ENCODE measurements at places on chromosomes 5 and 9. TPM values are rescaled to one million over a fixed set of nuclear protein-coding genes. Genes with fewer than 3 reads are reported as not detected.

- DNase-seq, result no peak
These were observed 2.5 kb downstream of the MGAT1 start for GRCh38 chr5:180799902-180800801.

Gene GADD45G
- 0.15 TPM for polyA plus RNA-seq

Gene KIAA0825
- polyA plus RNA-seq, result 0.75 TPM

DNA sequence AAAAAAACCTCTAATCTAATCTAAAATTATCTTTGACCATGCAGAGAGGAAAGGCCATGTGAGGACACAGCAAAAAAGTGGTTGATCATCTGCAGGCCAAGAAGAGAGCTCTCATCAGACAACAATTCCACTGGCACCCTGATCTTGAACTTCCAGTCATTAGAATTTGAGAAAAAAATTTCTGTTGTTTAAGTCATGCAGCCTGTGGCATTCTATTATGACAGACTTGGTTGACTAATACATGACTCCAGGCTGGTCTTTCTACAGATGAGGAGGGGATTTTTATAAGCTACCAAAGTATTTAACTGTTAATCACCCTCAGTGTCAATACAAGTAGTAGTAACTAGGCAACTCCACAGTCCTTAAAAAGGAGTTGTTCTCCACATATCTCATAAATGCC lies 358.5 kb upstream of the RGMB start:
- no peak for DNase-seq

Gene B4GALT7
- 18.2 TPM for polyA plus RNA-seq

DNA sequence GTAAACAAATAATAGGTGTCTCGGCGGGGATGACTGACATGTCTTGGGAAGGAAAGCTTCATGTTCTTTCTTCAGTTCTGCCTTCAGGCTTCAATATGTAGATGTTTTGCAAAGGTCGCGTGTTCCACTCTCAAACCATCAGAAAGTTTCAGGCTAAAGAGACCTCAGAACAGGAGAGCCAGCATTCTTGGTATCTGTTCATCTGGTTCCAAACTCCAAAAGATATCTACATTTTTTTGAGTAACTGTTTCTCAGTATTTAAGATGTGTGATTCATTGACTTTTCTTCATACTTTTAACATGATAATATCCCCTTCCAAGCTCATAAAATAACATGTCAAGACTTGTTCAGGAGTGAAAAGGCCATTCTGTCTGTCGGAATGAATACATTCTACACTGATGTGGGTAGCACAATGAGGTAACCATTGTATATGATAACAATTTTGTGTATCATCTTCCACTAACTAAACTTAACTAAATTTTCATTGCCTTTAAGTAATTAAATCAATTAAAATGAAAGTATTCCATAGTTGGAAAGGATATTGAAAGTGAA lies 183.6 kb downstream of the CFAP90 start:
- DNase-seq, result no peak

- no peak for DNase-seq
These were observed 249.9 kb downstream of the MARCHF11 start for GRCh38 chr5:15929611-15930263.

GRCh38 chr9:127122176-127123063 lies at the start of gene ANGPTL2:
Gene ANGPTL2 (minus strand): TSS chr9:127122635. CDS start chr9:127108731, 13,904 bp downstream.
- no peak for DNase-seq

DNA sequence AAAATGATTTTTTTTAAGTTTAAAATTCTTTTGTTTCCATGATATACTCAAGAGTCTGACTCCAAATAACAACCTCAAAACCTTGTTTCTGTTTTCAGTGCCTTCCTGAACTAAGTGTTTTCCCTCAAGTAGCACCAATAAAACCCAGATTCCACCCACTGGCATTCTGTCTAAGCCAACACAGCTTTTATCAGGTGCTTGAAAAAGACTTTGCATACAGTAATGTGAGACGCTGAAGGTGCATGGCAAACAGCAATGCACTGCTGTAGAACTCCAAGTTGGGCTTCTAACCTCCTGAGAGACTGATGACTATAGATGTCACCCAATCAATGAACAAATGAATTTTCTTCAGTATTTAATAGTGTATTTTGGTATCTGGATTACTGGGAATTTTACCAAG lies 95.7 kb downstream of the NFIB start:
- DNase-seq, result no peak

- no peak for DNase-seq
These were observed 27.6 kb upstream of the LTC4S start for GRCh38 chr5:179766021-179766725.

Gene CFAP90
- 0.17 TPM for polyA plus RNA-seq

- DNase-seq, result no peak
These were observed 275.2 kb downstream of the SMARCA2 start for GRCh38 chr9:2290382-2290781.

DNA sequence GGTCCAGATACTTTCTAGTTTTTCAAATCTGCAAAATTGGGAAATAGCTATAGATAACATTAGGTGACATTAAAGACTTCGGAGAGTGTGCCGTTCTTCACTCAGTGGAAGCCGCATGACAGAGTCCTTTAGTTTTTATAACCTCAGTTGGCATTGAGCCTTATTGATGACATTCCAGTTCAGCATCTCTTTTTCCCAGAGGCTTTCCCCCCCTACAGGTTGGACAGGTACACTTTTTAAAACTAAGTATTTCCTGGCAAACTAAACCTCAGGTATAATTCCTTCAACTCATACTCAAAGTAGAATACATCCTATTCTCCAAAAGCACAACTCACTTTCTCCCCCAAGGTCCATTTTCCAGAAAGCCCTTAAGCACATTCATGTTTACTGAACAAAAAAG lies 58.7 kb downstream of the SLC46A2 start:
- no peak for DNase-seq

DNA sequence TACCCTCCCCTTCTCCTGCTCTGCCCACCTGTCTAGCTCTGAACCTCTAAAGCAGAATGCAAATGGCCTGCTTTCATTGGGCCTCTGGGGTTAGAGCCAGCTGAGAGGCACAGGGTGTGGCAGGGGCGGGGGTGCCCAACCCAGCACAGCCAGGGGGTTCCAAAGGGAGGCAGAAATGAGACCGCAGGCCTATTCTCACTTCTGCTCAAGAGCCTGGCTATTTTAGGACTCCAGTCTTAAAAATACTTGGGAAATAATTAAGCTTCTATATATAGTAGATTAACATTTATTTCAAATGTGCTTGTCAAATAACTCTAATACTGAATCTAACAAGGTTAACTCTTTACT lies 5.7 kb downstream of the QSOX2 start:
- DNase-seq, result no peak

GRCh38 chr5:14787801-14788579 lies 83.6 kb downstream of the ANKH start:
- no peak for DNase-seq

DNA sequence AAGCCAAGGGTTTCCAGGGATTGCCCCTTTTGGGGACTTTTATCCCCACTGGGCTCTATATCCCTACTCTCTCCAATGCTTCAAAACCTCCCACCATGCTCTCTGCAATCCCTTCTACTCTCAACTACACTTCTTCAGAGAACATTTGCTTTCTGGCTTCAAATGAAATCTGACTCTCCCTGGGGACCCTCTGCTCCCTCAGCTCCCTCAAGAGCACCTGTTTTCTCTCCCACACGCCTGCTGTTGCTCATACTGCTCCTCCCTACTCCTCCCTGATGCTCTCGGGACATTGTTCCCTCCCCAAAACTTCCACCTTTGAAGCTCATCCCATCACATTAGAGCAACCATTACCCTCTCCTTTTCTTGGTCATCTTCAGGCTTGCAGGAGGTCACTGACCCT lies 344.9 kb downstream of the CDK5RAP2 start:
- DNase-seq, result no peak

Gene ANXA2R
- 1.7 TPM for polyA plus RNA-seq

GRCh38 chr5:39670391-39670790 lies 245.6 kb upstream of the DAB2 start:
- DNase-seq, result no peak

GRCh38 chr9:109317979-109318741 lies 2.7 kb downstream of the EPB41L4B start:
- no peak for DNase-seq

Gene SMAD5
- 19.5 TPM for polyA plus RNA-seq

DNA sequence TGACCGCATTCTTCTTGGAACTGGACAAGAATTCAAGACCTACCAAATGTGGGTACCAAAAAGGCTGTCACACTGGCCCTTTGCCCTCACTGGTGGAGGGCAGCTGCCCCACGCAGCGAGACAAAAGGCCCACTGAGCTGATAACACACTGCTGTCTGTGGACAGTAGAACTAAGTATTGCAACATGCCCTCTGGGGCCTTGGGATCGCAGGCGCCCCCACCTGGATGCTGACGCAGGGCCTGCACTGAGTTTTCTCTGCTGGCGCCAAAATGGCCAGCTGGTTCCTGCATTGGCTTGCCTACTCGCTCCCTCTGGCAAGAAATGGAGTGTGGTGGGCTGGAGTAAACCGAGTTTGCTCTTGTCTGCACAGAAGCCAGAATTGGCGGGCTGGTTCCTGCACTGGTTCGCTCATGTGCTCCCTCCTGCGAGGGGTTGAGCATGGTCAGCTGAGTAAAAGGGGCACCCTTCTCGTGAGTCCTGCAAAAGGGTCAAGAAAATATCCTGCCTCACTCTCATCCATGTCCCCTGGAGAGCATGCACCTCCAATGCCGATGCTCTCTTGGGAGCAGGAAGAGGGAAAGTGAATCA lies 55.7 kb downstream of the NXNL2 start:
- no peak for DNase-seq

- DNase-seq, result no peak
These were observed 11.5 kb downstream of the GPBP1 start for GRCh38 chr5:57185313-57185712.

GRCh38 chr9:136267261-136268111 lies 21.9 kb upstream of the QSOX2 start:
- DNase-seq, result peak; percentile 85

- DNase-seq, result no peak
These were observed 46.6 kb downstream of the CD180 start for GRCh38 chr5:67149951-67150523.

Gene TICAM2
- polyA plus RNA-seq, result 0.37 TPM

GRCh38 chr5:103648086-103648485 lies 85.5 kb upstream of the NUDT12 start:
- DNase-seq, result no peak

Gene CATSPER3
- 0.62 TPM for polyA plus RNA-seq

- no peak for DNase-seq
These were observed 293.4 kb upstream of the IRX1 start for GRCh38 chr5:3302228-3302627.

GRCh38 chr9:77554586-77555105 lies 93.5 kb downstream of the GNA14 start:
- no peak for DNase-seq

GRCh38 chr9:108811944-108812343 lies 43.8 kb downstream of the ACTL7B start:
- no peak for DNase-seq

- DNase-seq, result no peak
These were observed 104.0 kb upstream of the ALDH1B1 start for GRCh38 chr9:38288502-38288901.

DNA sequence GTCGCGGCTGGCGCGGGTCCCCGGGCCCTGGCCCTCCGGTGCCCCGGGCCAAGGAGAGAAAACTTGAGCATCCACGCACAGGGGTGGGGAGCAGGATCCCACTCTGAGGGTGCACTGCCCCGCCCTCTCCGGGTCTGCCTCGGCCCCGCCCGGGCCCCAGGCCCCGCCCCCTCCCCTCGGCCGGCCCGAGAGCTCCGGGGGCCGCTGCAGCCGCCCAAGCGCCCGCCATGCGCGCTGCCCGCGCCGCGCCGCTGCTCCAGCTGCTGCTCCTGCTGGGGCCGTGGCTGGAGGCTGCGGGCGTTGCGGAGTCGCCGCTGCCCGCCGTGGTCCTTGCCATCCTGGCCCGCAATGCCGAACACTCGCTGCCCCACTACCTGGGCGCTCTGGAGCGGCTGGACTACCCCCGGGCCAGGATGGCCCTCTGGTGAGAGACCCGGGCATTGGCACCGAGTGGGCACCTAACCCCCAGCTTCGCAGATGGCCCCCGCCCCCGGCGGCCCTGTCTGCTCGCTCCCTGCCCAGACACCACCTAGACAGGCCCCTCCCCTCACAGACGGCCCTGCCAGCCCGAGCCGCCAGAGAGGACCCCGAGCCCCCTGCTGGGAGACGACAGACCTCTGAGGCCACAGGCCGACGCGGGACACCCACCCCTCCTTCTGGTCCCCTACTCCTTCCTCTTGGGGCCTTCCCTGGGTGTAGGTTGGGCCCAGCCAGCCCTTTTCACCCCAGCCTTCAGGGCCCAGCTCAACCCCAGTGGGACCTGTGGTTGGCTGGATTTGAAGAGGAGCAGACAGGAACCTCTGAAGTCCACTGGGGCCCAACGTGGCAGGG lies at the start of gene CERCAM:
Gene CERCAM, plus strand, starts transcription at position 207 of the 831 bp plus-strand sequence. Its CDS starts 21 bp downstream, at position 228.
- peak; percentile 72 for DNase-seq

Gene GARNL3
- polyA plus RNA-seq, result 2.9 TPM

GRCh38 chr9:126160067-126160853 lies 166.4 kb upstream of the MVB12B start:
- no peak for DNase-seq

Gene ARID3C
- 0.08 TPM for polyA plus RNA-seq

DNA sequence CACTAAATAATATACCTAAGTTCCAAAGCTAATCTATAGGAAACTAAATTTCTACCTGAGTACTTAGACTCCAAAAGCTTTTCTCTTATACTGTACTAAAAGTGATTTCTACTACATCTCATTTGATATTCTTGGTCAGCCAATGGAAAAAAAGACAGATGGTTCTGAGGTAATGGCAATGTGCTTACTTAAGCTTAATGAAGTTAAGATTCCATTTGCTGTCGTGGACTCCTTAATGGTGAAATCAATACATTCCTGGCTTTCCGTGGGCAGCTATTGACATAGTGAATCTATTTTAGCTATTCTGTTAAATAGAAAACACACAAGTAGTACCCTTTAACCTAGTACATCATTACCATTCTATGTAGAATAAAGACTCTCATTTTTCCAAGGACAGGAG lies 1825.6 kb upstream of the CDH9 start:
- DNase-seq, result no peak

- DNase-seq, result no peak
These were observed 19.5 kb downstream of the CXXC5 start for GRCh38 chr5:139667730-139668063.

- DNase-seq, result no peak
These were observed 39.8 kb downstream of the MAMDC2 start for GRCh38 chr9:70083429-70083828.

- no peak for DNase-seq
These were observed 150.4 kb upstream of the POU5F2 start for GRCh38 chr5:93891491-93892480.

Gene C5orf52
- not detected for polyA plus RNA-seq

- DNase-seq, result peak; percentile 63
These were observed 7.1 kb downstream of the ANP32B start for GRCh38 chr9:97990259-97990658.

Data from A549 (cell line).